Aortic smooth muscle cell (primary cell): ENCODE measurements at places on chromosomes 2 and 18. TPM values are rescaled to one million over a fixed set of nuclear protein-coding genes. Genes with fewer than 3 reads are reported as not detected.

SPP2 gene
- total RNA-seq = not detected in 2 replicates

KIF1A gene
- total RNA-seq = not detected in 2 replicates

LRRTM1 gene
- not detected in 2 replicates for total RNA-seq

RAPH1 gene
- 15.9 and 19.4 TPM in 2 replicates for total RNA-seq

TDRD15 gene
- not detected in 2 replicates for total RNA-seq

CFAP210 gene
- total RNA-seq = under 0.01 TPM in 1 of 2 replicates, not detected in the other

TUBA4B gene
- not detected in 2 replicates for total RNA-seq

E2F6 gene
- total RNA-seq = 8.2 and 9.2 TPM in 2 replicates

ANKAR gene
- total RNA-seq = 7.1 and 11.6 TPM in 2 replicates

RAB6D gene
- not detected in 2 replicates for total RNA-seq

ERBB4 gene
- total RNA-seq = 7.7 and 17.0 TPM in 2 replicates

LRATD1 gene
- total RNA-seq = 0.26 TPM in 1 of 2 replicates, not detected in the other

HES6 gene
- total RNA-seq = 1.7 and 1.8 TPM in 2 replicates

SGPP2 gene
- total RNA-seq = not detected in 2 replicates

CMPK2 gene
- total RNA-seq = 1.6 and 2.1 TPM in 2 replicates

FAM124B gene
- total RNA-seq = 2.1 and 3.6 TPM in 2 replicates

RNF125 gene
- 0.06 and 0.13 TPM in 2 replicates for total RNA-seq

CYTIP gene
- 1.7 and 2.4 TPM in 2 replicates for total RNA-seq

IL18RAP gene
- not detected in 2 replicates for total RNA-seq

SLC23A3 gene
- 1.6 TPM in 2 replicates for total RNA-seq

APLF gene
- total RNA-seq = 3.6 and 4.8 TPM in 2 replicates

KRTCAP3 gene
- 0.13 and 0.37 TPM in 2 replicates for total RNA-seq

NFATC1 gene
- total RNA-seq = 1.7 and 2.4 TPM in 2 replicates

SLC4A3 gene
- 0.40 and 0.50 TPM in 2 replicates for total RNA-seq

SLC8A1 gene
- total RNA-seq = 11.6 and 31.2 TPM in 2 replicates

RAMP1 gene
- 3.2 and 14.9 TPM in 2 replicates for total RNA-seq

NYAP2 gene
- not detected in 2 replicates for total RNA-seq

DTNA gene
- total RNA-seq = 14.7 and 24.2 TPM in 2 replicates

DPP10 gene
- total RNA-seq = not detected in 2 replicates
